ENCODE measurements at places on chromosomes 12 and 14.

DNA sequence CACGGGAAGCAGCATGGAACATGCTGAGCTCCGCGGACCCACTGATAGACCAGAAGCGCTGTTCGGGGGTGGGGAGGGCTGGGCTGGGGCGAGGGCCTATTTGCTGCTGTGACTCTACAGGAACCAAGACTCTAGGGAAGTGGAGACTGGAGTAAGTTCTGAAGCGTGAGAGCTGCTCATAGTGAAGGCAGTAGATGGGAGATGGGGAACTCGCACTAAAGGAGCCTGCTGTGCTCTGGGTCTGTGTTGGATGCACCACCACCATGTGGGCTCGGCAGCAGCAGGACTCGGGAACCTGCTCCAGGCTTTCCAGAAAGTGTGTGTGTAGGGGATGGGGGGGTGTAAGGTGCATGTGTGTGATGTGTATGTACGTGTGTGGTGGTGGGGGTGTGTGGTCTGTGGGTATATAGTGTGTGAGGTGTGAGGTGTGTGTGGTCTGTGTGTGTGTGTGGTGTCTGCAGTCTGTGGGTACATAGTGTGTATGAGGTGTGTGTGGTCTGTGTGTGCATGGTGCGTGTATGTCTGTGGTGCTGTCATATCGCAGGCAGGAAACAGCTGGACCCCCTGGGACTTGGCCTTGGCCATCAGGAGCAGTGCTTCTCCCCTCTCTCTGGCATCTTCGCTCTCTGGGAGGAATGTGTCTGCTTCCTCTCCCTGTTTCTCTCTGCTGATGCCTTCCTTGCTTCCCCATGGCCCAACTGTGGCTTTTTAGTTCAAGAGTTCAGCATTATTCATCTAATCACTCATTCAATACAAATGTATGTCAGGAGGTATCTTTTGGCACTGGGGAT is 378.9 kb downstream of the FUT8 start:
- peak; percentile 33 for DNase-seq

- no peak for DNase-seq
Observed at GRCh38 chr14:36281309-36281708, 39.1 kb downstream of the MBIP start.

GRCh38 chr14:72948481-72949138 is 22.3 kb downstream of the DCAF4 start:
- peak; percentile 55 for DNase-seq

- no peak for DNase-seq
Observed at GRCh38 chr14:91339671-91340369, 77.8 kb downstream of the CCDC88C start.

DNA sequence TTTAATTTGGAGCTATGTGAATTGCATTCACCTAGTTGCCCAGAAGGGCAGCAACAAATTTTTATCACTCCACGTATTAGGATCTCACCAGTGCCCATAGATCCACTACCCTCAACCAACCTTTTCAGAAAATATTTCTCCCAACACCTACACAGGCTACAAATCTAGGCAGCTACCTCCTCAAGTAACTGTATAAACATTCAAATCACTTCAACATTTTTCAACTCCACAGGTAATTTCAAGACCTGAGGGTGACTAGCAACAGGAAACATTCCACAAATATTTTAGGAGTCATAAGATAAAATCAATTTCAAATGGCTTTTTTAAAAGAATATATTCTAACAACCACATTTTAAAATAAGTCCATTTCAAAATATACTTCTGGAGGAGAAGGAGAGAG is 12.9 kb downstream of the PHLDA1 start:
- no peak for DNase-seq

GRCh38 chr12:49109641-49110463 is 795 bp downstream of the LMBR1L start:
- DNase-seq: peak; percentile 37

DNA sequence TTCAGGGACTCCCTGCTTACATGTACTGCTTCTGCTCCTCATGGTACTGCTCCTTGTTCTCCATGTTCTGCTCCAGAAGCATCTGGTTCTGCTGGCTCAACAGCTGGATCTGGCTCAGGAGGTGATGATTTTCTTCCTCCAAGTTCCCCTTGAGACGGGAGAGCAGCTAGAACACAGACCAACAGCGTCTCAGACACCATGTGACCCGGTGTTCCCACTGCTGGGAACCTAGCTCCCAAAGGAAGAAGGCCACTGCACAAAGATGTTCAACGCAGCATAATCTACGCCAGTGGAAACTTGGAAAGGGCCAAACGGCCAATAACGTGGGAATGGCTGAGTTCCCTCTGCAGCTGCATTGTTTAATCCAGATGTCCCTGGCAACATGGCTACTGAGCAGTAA is 49.6 kb upstream of the GPR68 start:
- DNase-seq: no peak

DNA sequence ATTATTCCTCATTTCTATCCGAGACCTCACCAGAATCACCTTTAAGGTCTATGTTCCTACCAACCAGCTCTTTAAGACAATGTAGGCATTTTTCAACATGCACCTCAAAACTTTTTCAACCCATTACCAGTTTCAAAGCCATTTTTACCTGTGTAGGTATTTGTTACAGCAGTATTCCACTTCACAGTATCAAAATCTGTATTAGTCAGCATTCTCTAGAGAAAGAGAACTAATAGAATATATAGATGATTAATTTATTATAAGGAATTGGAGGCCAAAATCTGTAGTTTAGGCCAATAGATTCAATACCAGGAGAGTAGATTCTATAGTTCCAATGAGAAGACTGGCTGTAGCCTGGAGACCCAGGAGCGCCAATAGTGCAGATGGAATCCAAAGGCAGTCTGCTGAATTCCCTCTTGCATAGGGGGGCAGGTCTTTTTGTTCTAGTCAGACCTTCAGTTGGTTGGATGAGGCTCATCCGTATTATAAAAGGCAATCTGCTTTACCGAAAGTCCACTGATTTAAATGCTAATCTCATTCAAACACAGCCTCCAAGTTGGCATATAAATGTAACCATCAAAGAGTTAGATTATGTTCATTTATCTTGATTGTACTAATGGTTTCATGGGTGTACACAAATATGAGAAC is 151.6 kb upstream of the SYT1 start:
- no peak for DNase-seq

GRCh38 chr12:86194721-86195120 is 61.5 kb downstream of the MGAT4C start:
- no peak for DNase-seq

DNA sequence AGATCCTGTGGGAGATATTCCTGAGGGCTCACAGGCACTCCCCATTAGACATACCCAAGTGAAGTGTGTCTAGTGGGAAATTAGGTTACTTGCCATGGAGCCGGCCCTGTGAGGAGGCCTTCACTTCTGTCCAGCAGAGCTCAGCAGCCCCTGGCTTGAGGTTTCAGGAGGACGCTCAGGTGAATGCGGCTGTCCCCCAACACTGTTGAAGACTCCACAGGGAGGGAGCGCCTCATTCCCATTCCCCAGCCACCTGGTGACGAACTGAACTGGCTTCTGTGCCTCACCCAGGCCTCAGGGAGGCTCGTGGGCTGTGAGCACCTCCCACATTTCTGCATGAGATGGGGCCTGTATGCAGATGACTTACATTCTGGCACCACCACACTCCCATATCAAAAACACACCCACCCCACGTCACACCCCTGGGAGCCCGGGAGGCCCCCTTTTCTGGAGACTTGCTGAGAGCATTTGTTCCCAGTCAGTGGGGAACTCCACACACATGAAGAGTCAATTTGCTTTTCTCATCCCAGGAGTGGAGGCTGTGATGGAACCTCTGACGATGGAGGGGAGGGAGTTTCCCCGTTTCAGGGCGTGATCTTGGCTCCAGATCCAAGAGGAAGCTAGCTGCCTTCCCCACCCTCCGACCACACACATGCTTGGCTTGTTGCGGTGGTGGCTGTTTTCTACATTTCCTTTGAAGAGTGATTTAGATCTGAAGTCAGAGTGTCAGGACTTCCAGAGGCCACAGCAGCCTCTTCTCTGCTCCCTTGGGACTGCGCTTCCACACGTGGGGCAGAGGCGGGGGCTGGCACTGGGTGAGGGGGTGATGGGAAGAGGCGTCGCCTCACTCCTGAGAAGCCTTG is 120.7 kb downstream of the ADGRD1 start:
- DNase-seq: no peak

GRCh38 chr12:120536064-120536791 is 2.1 kb downstream of the RNF10 start:
- DNase-seq: peak; percentile 55

DNA sequence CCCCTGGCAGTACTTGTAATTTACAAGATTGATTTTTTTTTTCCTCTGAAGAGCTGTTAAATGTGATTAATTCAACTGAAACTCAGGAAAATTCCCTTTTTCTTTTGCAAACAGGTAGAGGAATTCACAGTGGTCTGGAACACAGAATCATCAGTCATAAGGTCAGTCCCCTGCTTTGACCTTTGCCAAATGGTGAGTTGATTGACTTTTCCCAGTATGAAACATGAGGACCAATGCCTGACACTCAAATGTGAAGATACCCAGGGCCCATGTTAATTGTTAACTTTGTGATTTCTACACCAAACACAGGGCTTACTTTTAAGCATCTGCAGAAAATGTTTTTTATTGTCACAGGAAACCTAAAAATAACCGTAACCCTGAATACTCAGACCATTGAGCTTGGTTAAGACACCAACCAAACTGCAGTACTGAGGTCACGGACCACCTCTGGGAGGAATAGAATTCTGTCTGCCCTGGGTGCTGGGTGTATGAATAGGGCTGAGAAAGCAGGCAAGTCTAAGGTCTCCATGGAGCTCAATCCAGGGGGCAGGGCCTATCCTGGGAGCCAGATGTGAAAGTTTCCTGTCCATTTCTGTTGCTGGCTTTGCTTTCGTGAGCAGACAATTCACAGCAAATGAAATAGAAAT is 192.4 kb downstream of the TMX1 start:
- DNase-seq: no peak

DNA sequence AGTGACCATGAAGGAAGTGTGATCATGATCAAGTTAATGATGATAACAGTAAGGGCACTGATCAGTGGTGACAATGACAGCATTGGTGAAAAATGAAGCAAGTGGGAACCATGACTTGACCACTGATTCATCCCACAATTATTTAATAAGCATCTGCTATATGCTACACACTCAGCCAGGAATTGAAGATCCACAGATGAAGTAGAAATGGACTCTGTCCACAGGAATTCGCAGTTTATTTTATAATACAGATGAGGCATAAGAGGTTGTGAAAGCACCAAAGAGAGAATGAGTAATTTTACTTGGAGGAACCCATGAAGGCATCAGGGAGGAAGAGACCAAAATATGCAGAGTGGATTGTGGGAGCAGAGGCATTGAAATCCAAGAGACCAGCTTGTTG is 33.8 kb upstream of the SMUG1 start:
- DNase-seq: no peak

DNA sequence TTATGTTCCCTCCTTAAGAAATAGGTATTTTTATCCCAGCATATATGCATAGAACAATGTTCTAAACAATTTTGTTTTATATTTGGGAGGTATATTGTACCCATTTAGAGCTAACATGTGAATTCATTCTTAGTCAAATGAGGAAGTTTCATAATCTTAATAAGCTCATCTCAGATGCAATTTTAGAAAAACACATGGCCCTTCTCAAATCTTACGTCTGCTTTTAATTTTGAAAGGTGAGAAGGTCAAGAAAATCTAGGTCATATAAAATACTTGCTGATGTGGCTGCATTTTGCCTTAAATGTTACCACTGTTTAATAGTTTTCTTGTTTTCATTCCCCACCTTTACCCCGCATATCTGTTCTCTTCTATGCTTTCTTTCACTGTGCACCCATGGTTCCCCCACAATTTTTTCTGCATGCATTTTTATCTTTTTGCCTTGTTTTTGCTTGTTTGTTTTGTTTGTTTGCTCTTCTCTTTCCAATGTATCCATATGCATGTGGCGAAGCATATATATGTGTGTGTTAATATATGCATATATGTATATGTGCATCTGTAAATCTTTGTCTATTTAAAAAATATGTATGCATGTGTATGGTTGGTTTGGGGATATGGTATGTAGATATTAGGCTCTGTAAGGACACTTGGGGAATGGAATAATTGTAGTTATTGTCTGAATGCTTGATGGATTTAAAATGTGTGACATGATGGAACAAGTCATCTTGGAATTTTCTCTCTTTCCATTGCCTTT is 317.1 kb downstream of the BCAT1 start:
- DNase-seq: no peak

- DNase-seq: no peak
Observed at GRCh38 chr12:31005256-31005943, 68.3 kb upstream of the DDX11 start.

- no peak for DNase-seq
Observed at GRCh38 chr12:90100579-90100978, 391.9 kb upstream of the ATP2B1 start.

DNA sequence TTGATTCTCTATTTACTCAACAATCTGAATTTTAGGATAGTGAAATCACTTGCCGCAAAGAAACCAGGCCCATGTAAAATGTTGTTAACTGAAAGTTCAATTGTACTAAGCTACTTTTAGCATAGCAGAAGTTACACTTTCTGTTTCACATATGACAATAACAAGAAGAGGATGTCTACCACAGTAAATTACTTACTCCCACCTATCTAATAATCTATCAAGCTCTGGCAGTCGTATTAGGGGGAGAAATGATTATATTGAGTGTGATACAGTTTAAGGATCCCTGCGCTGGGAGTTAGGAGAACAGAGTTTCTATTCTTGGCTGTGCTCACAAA is 66.5 kb upstream of the CAND1 start:
- DNase-seq: no peak

DNA sequence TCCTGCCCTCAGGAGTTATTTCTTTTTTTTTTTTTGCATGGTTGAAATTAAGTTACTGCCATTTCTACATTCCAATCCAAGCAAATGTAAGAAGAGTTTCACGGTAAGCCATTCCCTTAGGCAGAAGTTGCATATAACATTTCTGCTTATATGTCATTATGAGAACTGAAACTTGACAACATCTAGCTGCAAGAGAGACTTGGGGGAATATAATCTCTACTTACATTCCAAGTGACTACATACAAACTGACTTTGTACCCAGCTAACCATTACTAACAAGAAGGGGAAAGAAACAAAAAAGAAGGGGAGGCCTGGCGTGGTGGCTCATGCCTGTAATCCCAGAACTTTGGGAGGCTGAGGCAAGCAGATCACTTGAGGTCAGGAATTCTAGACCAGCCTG is 7.3 kb upstream of the RESF1 start:
- no peak for DNase-seq

GRCh38 chr12:124618291-124618902 is 51.0 kb upstream of the NCOR2 start:
- no peak for DNase-seq

GRCh38 chr12:128818065-128819022 is 5.4 kb downstream of the SLC15A4 start:
- no peak for DNase-seq

DNA sequence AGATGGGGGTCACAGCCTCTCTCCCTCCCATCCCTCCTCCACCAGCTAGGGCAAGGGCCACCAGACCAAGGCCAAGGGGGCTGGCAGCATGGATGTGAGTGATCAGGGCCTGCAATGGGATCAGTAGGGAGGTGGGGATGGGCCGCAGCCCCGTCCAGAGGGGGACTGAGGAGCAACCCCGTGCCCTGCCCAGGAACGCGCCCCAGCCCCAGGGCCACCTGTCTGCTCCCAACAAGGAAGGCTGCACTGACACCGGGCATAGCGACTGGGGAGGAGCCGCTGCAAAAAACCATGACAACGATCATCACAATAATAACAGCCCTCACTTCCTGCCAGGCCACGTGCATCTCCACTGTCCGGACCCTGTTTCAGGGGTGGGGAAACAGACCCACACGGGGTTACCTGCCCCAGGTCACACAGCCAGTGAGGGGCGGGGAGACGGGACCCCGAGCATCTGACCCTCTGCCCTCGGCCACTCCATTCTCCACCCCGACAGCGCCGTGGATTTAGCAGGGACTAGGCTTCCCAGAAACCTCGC is 24.3 kb downstream of the NCOR2 start:
- DNase-seq: peak; percentile 48

- no peak for DNase-seq
Observed at GRCh38 chr12:126663304-126664094, 1598.3 kb downstream of the AACS start.
